GM12891 (cell line): ENCODE measurements at places on chromosomes 2 and 18.

DNA sequence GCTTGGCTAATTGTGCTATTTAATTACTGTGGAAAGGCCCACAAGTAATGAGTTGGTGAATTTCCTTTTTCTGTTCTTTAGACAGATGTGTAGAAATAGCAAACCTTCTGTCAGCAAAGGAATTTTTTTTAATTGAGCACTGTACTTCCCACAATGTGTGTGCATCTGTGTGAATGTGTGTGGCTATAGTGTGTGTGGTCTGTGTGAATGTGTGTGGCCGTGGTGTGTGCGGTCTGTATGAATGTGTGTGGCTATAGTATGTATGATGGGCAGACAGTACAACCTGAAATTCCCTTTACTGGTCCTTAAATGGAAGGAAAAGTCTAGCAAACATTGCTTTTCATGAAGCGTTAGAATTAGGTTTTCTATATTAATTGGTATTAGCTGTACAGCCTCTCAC, 203.5 kb upstream of the TPO start:
- DNase-seq, result no peak

- no peak for DNase-seq
Measured at GRCh38 chr18:31497404-31497835, 557 bp upstream of the DSG2 start.

DNA sequence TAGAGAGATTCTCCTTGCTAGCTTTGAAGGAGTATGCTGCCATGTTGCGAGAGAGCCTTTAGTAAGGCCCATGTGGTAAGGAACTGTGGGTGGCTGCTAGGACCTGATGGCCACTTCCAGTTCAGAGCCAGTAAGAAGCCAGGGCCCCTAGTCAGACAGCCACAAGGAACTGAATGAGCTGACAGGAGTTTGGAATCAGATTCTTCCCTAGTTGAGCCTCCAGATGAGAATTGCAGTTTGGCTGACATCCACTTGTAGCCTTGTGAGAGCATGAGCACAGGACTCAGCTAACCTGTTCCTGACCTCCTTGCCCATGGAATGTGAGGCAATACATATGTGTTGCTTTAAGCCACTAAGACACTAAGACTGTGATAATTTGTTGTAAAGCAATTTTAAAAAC, 1.2 kb upstream of the WDR7 start:
- no peak for DNase-seq

DNA sequence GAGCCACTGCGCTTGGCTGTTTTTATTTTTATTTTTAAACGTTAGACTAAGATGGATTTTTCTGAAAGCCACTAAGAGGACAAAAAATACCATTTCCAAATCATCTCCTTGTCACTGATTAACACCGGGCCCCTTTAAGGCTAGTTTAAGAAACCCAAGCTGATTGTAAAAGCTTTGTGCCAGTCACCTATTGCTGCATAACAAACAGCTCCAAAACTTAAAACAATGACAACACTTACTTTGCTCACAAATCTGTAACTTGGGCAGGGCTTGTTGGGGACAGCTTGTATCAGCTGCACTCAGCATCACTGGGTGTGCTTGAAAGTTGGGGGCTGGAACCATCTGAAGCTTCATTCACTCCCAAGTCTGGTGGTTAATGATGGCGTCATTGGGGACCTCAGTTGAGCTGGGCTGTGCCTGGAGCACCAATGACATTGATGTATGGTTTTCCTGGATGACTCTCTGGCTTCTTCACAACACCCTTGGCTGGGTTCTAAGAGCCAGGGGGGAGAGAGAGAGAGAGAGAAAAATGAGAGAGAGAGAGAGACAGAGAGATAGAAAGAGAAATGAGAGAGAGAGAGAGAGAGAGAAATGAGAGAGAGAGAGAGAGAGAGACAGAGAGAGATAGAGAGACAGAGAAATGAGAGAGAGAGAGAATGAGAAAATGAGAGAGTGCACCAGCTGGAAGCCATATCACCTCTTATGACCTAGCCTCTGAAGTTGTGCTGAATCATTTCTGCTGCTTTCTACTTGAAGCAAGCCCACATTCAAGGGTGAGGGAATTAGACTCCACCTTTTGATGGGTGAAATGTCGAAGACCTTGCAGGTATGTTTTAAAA, 26.0 kb upstream of the ATG16L1 start:
- DNase-seq, result no peak

- no peak for DNase-seq
Measured at GRCh38 chr2:221467610-221468009, 104.5 kb downstream of the EPHA4 start.

GRCh38 chr2:9805435-9806297, 37.6 kb upstream of the TAF1B start:
- no peak for DNase-seq

DNA sequence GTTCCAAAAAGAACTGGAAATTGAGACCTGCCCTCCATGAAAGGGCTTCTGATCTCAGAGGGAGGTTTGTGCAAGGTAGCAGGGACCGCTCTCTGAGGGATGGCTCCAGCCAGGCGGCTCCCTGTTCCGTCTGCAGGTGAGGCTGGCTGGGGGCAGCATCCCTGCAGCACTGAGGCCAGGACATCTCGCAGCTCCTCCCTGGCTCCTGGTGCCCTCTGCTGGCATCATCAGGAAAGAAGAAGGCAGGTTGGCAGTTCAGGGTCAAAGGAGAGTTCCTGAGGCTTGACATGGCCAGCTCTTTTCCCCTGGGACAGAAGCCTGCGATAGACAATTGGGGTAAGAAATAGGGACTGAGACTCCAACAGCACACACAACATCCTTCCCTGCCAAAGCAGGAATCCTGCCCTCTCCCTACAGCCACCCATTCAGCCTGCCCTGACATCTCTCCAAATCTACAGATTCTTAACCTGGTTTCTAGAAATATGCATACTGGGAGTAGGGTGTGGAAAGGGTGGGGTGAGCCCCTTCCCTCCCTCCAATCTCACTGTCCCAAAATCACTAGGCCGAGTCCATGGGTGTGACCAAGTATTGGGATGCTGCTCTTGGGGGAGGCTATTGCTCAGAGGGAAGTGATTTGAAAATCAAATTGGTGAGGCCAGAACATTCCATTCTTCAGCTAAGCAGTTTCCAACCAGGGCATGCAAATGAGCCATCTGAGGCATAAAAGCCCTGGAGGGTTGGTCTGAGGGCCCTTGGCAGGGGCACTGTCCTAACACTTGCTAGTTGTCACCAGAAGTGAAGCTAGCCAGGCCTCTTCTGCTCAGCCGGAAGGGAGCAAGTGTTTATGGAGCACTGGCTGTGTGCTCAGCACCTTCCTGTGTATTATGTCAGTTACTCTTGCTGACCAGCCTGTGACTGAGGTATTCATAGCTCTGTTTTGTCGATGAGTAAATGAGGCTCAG, 185.4 kb downstream of the TFCP2L1 start:
- DNase-seq, result no peak

DNA sequence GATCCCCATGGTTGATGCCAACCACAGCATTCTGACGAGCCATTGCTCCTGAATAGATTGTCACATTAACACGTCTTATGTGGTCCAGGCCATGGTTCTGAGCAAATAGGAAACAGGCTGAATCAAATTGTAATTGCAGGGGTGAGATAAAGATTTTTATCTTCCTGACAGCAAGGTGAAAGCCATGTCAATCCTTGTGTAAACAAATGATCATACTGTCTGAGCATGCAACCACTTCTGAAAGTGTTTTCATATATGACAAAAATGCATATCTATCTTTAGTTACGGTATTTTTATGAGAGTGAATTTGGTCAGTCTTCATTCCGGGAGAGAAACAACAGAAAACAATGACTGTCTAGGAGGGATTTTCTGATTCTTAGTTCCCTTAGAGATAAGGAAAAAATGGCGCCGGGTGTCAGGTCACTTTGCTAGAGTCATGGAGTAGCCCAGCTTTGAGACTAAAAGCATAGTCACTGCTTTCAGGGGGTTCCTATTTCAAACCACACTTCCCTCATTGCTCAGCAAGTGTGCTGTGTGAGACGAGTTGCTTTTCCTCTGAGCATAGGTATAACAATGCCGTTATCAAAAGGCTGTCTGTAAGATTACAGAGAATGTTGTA, 958.9 kb downstream of the DCDC2C start:
- no peak for DNase-seq

DNA sequence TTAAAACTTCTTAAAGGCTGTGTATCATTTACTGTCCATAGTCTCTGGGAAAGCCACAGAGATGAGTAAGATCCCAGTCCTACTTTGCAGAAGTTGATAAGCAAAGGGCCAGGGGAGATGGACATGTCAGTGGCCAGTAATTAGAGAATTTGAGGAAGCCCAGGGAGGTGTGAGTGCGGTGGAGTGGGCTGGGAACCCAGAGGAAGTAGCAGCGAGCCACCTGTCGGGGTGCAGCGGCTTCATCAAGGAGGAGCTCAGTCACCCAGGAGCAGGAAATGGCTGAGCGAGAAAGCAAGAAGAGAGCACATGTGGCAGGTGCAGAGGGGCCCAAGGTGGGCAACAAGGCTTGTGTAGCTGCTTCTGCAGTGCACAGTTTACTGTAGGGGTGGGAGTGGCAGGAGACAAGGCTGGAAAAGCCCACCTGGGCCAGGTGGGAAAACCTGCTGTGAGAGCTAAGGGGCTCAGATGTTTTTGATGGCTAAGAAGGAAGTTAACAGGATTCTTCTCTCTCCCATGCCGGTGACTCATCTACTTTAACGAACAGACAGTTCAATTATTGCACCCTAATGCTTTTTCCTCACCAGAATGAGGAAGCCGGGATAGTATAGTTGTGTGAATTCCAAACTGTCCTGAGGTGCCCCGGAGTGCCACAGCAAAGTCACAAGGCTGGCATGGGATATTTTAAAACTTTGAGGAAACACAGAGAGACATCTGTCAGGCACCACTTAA, 34.8 kb upstream of the MGAT5 start:
- no peak for DNase-seq

- no peak for DNase-seq
Measured at GRCh38 chr18:10051877-10052631, 138.2 kb downstream of the VAPA start.

GRCh38 chr2:43270930-43271615, 44.7 kb upstream of the ZFP36L2 start:
- DNase-seq, result no peak

DNA sequence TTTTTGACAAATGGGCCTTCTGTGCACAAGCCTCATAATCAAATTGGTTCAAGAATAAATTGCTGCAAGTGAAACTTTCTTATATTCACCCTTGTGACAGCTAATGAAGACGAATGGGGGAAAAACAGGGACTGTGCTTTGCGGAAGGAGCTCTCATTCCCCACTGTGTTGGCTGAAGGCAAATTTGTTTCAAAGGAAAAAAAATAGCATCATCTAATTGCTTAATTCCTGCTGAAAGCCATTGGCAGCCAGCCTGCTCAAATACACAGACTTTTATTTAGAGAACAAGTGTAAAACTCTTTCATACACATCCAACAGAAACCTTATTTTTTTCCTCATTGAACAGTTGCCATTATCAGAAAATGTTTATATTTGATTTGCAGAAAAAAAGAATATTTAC, 172.3 kb downstream of the ARL6IP6 start:
- DNase-seq, result no peak

DNA sequence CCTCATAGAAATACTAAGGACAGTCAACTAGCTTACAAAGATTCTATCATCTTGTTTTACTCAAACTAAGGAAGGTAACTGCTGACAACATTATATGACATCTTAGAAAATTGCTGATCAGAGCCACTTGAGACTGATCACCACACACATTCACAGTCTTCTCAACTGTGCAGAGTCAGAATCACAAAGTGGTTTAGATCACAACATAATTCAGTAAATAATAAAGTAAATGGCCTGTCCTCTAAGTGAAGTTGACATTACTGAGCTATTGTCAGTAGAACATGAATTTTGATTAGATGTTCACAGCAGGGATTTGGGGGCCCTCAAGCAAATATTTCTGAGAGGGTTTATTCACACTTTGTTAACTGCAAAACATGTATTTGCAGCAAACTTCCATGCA, 28.5 kb downstream of the NOL4 start:
- DNase-seq, result no peak

DNA sequence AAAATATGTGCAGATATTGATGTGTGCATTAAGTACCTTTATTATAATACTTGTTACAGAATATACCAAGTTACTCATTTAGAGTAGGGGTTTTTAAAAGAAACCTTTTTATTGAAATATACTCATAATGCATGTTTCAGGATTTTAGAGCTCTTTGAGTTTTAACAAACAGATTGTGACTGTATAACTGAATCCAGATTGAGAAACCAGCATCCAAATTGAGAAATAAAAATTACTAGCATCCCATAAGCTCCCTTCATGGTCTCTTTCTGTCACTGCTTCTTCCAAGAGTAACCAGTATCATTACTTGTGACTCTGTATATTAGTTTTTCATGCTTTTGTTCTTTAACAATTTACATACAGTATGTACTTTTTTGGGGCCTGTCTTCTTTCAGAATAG, 156.9 kb downstream of the UBR3 start:
- DNase-seq, result no peak

DNA sequence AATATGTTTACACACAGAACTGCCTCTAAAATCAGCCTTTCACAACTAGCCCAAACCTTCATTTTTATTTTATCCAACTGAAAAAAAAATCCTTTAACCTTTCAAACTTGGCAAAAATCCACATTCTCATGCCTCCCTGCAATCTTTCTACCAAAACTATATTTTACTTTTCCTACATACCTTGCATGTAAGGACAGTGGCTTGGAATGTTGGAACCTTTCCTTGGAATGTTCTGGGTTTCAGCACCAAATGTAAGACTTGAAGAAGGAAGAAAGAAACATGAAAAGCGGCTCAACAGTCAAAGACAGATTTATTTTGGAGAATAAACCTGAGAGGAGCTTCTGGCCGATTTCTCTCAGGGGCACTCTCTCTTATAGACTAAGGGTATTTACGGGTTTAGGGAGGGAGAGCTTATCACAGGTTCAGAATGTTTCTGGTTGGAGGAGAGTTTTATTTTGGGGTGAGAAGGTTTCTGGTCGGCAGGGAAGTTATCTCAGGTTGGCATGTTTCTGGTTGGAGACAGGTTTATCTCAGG, 79.7 kb downstream of the RRM2 start:
- no peak for DNase-seq

GRCh38 chr2:144666032-144666431, 146.1 kb upstream of the ZEB2 start:
- no peak for DNase-seq

- no peak for DNase-seq
Measured at GRCh38 chr2:239549711-239550255, 149.0 kb upstream of the HDAC4 start.

- DNase-seq, result no peak
Measured at GRCh38 chr18:77177009-77177408, 44.4 kb upstream of the MBP start.

DNA sequence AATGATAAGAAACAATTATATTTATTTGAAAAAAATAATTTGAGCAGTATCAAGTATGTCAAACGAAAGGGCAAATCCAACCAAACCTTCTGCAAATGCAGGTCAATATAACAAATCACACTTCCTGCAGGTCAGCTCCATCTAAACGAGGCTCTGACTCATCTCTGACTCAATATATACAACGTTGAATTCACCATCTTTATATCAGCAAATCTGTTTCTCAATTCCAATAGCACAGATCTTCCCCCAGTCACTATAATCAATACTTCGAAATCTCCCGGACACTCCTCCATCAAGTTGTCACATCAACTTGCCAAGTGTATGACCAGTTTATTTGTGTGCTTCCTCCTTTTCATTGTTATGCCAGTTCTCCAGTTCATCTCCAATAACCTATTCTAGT, 388.9 kb downstream of the ZEB2 start:
- no peak for DNase-seq

GRCh38 chr2:7722212-7722910, 805.1 kb downstream of the RNF144A start:
- DNase-seq, result no peak

GRCh38 chr2:85231952-85232351, 95.8 kb downstream of the TGOLN2 start:
- no peak for DNase-seq
